ENCODE measurements at places on chromosomes 2 and 18.

DNA sequence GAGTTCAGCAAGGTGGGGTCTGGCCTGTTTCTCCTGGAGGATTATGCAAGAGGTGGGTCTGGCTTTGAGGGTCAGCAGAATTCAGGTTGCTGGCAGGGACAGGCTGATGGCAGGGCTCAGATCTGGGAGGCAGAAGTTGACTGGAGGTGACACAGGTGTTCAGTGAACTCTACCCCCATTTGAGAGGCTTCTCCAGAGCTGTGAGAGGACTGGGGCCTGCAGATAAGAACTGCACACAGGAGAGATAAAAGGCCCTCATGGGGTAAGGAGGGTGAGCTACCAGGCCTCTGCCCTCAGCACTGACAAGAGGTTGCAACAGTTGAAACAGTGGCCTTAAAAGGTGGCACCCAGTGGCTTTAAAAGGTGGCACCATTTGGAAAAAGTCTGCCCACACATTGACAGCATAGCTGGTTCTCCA lies 13.1 kb downstream of the MOCOS start:
- DNase-seq, result no peak

DNA sequence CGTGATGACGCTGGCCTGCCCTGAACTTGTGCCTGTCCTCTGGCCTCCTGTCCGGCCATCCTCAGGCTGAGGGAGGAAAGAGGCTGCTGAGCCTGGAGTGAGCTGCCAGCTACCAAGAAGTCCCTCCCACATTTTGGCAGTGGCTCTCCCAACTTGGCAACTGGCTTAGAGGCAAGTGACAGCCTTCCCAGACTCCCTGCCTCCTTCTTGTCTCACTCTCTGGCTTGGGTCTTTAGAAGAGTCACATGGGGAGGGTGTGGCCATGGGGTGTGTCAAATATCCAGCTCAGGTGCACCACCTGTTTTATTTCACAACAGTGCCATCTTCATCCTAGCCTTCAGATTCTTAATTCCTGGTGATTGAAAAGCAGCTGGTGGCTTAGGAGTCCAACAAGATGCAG lies 222.9 kb downstream of the PRKCE start:
- no peak for DNase-seq

- no peak for DNase-seq
These were observed 291.0 kb upstream of the SOX11 start for GRCh38 chr2:5401115-5401657.

GRCh38 chr18:8084160-8084559 lies 517.0 kb downstream of the PTPRM start:
- peak; percentile 8 for DNase-seq

DNA sequence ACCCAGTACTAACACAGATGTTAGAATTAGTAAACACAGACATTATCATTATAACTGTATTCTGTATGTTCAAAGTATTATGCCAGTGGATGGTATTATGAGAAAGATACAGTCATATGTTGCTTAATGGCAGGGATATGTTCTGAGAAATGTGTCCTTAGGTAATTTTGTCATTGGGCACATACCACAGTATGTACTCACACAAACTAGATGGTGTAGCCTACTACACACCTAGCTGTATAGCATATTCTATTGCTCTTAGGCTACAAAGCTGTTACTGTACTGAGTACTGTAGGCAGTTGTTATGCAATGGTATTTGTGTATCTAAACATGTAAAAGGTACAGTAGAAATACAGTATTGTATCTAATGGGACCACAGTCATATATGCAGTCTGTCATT lies 53.8 kb downstream of the GTF3C3 start:
- no peak for DNase-seq

GRCh38 chr2:135271006-135271405 lies 218.9 kb downstream of the RAB3GAP1 start:
- no peak for DNase-seq

- no peak for DNase-seq
These were observed 814.0 kb upstream of the ID2 start for GRCh38 chr2:7867867-7868266.

GRCh38 chr2:105959357-105959756 lies 214.6 kb downstream of the NCK2 start:
- DNase-seq, result no peak

GRCh38 chr18:805755-806110 lies 6.3 kb downstream of the YES1 start:
- no peak for DNase-seq

- DNase-seq, result no peak
These were observed 648.1 kb downstream of the CPS1 start for GRCh38 chr2:211204456-211204855.

DNA sequence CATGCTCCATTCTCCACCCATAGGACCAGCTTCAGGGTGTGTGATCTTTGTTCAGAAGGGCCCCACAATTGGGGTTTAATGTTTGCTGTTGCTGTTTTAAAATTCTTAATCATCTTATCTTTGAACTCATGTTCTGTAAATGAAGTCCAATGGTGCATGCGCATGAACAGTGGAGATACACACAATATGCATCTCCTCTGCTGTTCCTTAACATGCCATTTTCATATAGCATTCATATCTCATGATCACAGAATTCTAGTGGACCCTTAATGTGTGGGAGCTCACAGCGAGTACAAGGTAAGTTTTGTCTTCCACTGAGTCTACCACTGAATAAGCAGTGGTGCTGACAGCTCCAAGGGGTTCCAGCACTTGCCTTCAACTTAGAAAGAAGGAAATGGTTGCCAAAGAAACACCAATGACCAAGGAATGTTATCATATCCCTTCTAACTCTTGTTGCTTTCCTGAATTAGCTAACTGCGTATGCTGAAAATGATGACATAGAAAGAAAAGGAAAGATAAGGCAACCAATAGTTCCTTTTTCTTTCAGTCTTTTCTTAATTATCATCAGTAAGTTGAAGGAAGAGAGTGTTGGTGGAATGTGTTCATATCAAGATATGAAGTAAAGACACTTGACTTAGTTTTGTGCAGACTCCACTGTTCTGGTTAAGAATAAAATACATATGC lies 258.9 kb upstream of the FBXO11 start:
- no peak for DNase-seq

GRCh38 chr18:73979742-73980141 lies 167.9 kb downstream of the FBXO15 start:
- DNase-seq, result no peak

DNA sequence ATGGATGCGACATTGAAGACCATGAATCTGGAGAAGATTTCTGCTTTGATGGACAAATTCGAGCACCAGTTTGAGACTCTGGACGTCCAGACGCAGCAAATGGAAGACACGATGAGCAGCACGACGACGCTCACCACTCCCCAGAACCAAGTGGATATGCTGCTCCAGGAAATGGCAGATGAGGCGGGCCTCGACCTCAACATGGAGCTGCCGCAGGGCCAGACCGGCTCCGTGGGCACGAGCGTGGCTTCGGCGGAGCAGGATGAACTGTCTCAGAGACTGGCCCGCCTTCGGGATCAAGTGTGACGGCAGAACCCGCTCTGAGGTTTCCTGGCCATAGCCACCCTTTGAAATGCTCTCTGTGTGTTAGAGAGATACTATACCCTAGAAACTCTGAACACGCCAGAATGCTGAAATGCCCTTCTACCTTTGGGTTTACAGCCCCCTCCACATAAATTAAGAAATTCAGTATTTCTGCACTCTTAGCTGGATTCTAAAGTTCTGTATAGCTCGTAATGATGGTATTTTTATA lies 659 bp downstream of the CHMP1B start:
- DNase-seq, result peak; percentile 22

DNA sequence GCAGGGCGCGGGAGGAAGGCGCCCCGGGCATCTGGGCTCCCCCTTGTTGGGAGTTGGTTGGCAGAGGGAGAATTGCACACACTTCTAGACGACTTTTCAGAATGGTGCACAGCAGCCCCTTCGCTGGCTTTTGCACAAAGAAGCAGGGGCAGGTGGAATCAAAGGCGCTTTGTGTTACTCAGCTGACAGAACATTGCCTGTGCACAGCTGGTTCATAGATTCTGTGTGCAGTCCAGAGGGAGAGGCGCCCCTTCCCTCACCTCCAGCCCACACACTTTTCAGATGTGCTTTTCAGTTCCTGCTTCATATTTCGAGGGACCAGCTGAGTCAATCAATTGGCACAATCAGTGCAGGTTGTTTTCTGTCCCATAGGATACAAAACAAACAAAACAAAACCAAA lies 348.4 kb upstream of the RAB12 start:
- DNase-seq, result no peak

- DNase-seq, result peak; percentile 41
These were observed 37.7 kb downstream of the NETO1 start for GRCh38 chr18:72830109-72830508.

GRCh38 chr2:150824118-150824517 lies 336.7 kb upstream of the RND3 start:
- no peak for DNase-seq

- peak; percentile 84 for DNase-seq
These were observed 114.3 kb downstream of the LNPK start for GRCh38 chr2:175887776-175888175.

DNA sequence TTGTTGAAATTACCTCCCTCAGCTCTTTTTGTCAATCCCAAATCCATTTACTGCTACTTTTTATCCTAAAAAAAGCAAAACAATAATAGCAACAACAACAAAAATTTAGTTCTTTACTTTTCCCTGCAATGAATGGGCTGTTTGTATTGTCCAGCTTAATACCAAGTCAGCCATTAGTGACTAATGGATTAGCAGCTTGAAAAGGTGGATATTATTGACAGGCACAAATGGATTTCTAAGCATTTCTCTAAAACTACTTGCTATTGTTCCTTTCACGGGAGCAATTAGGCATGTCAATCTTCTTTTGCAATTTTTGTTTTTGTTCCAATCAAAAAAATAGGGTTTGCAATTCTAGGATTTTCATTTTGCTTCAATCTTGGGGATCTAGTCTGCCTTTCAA lies 32.1 kb upstream of the SPAG16 start:
- peak; percentile 40 for DNase-seq

GRCh38 chr2:54864096-54864495 lies 140.6 kb downstream of the EML6 start:
- no peak for DNase-seq

GRCh38 chr2:240585101-240585500 lies 1.4 kb upstream of the CAPN10 start:
- DNase-seq, result no peak

GRCh38 chr18:22057908-22058527 lies 111.4 kb upstream of the GATA6 start:
- DNase-seq, result no peak

DNA sequence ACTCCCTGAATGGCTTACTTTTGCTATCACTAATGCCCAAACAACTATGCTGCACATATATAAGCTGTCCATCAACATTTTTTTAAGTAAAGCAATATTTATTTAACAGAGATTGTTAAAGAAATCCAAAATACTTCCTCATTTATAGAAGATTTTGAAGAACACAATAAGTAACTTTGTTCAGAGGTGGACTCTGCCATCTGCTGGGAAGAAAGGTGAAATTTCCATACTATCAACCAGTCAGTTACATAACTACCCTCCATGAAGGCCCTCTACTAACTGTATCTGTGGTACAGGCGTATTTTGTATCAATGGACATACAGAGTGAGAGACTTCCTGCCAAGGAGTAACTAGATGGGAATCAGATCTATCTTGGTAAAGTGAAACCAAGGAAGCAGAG lies 106.0 kb downstream of the DTNB start:
- peak; percentile 22 for DNase-seq

DNA sequence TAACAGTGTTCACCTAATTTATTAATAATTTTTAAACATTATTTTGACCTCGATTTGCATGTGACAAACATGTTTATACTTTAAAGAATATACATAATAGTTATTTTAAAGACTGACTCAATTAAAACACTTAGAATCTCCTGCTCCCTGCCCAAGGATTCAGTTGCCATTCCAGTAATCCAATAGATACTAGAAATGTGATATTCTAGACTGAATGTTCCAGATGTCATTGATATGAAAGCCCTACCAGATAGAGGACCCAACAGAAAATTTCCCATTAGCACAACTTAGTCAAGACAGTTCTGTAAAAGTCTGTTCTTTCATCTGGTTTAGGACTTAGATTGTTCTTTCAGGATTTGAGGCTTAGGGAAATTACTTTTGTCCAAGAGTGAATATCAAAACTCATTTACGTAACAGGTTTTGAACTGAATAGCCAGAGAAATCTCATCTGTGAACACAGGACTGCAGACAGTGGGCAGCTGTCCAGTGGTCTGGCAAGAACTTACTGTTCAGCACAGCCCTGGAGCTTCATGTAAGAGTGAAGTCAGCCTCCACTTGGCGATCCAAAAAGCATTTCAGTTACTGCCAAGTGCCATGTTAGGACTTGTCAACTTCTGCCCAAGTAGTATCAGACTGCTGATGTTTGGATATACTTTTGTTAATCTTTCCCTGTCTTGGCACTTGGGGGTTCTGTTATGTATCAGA lies 77.5 kb downstream of the OSBPL6 start:
- no peak for DNase-seq

DNA sequence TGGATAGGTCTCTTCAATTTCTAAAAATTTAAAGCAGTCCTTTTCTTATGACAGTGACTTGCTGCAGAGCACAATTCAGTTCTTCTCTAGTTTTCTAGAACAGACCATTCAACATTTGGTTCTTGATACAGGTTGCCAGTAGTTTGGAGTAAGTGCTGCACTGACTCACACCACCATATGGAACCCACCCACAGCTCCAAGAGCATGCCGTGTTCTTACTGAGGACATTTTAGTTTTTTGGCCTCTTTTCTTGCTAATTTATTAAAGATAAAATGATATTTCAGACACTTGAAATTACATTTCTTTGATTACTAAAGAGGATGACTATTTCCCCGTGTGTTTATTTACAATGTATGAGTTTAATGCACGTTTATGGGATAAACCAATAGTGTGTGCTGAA lies 120.0 kb downstream of the COL4A4 start:
- DNase-seq, result no peak

DNA sequence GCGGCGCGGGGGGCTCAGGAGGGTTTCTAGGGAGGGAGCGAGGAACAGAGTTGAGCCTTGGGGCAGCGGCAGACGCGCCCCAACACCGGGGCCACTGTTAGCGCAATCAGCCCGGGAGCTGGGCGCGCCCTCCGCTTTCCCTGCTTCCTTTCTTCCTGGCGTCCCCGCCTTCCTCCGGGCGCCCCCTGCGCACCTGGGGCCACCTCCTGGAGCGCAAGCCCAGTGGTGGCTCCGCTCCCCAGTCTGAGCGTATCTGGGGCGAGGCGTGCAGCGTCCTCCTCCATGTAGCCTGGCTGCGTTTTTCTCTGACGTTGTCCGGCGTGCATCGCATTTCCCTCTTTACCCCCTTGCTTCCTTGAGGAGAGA lies 5.2 kb downstream of the PROC start:
- peak; percentile 53 for DNase-seq

- DNase-seq, result no peak
These were observed 34.8 kb upstream of the RND3 start for GRCh38 chr2:150522269-150522668.

DNA sequence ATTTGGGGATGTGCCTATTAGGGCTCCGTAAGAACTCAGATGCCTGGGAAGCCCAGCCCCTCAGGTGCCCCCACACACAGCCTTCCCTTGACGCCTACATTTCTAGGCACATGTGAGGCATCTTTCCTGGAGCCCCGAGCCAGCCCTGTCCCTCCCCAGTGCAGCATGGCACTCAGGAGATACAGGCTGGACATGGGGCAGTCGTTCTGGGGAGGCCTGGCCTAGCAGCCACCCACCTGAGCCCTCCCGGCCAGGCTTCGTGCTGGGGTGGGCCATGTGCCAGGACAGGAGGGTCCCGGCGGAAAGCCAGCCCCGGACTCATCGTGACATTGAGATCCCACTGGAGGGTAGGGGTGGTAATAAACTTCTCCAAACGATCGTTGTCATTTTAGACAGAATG lies 15.2 kb downstream of the BOK start:
- DNase-seq, result no peak
